ENCODE measurements at places on chromosomes 2 and 18.

- H3K4me3 ChIP-seq = peak overlapping the region; percentile 28
- peaks cover 64% of the 10 kb centered on the region for H3K4me1 ChIP-seq
- peak overlapping the region; percentile 90 for H3K27ac ChIP-seq
- peak; percentile 94 for DNase-seq
- H3K36me3 ChIP-seq = peaks cover 10% of the 10 kb centered on the region
- no peaks in the 10 kb centered on the region for H3K27me3 ChIP-seq
These were observed 49.9 kb upstream of the EML6 start for GRCh38 chr2:54673501-54673998.

DNA sequence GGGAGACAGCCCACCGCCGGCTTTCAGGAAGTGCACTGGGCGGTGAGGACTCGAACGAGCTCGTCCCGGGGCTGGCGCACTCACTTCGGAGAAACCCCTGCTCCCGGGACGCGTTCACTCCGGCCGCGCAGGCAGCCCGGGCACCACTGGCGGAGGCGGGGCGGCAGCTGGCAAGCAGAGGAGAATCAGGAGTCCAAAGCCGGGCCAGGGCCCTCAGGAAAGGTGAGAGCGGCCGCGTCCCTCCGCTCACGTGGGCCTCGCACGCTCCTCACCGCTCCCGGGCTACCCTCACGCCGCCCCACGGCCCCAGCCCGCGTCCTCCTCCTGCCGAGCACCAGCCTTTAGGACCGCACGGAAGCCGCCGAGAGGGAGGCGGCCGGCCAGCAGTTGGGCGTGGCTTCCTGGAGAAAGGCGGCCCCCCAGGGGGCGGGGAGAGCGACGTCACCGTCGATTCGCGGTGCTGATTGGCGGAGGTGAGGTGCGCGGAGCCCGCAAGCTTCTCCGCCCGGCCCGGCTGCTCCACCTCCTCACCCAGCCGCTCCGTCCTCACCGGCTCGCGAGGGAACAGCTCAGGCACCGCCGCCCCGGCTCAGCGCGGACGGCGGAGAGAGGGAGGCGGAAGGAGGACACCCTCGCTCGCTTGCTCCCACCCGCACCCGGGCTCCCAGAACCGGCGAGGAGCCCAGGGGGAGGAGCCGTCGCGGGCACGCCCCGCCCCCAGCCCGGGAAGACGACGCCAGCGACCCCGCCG, at the start of gene ZCCHC2:
ZCCHC2 (plus strand) TSS at position 522 of the 751 bp plus-strand sequence. CDS start 400 bp downstream, outside the sequence.
- H3K36me3 ChIP-seq = no peaks in the 10 kb centered on the region
- no peaks in the 10 kb centered on the region for H3K27me3 ChIP-seq
- peaks cover 29% of the 10 kb centered on the region for H3K4me1 ChIP-seq
- peak within 1 kb of the TSS; percentile 87 for H3K4me3 ChIP-seq

GRCh38 chr2:149924028-149924427, 336.5 kb upstream of the MMADHC start:
- no peak for DNase-seq
- no peaks in the 10 kb centered on the region for H3K36me3 ChIP-seq
- H3K4me1 ChIP-seq = no peaks in the 10 kb centered on the region

- no peaks in the 10 kb centered on the region for H3K4me1 ChIP-seq
- no peak for DNase-seq
- H3K36me3 ChIP-seq = no peaks in the 10 kb centered on the region
- H3K27me3 ChIP-seq = no peaks in the 10 kb centered on the region
These were observed 116.2 kb downstream of the EML6 start for GRCh38 chr2:54839461-54840255.

DNA sequence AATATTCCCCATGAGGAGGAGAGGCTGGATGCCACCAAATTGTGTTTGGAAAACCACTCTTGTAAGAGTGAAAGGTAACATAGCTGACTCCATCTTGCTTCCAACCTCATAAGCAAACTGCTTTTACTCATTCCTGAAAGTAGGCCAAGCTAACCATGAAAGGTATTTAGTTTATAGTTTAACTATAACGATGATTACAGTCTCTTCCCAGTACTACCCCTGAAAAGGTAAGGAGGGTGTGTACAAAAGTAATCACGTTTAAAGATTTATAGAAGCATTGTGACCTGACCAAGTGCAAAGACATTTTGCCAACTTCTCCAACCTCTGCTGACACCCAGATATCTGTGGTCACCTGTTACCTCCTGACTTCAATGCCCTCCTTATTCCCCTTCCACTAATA, 122.6 kb downstream of the CD8B2 start:
- DNase-seq = no peak
- H3K4me1 ChIP-seq = no peaks in the 10 kb centered on the region
- H3K27me3 ChIP-seq = peaks cover 4% of the 10 kb centered on the region
- H3K27ac ChIP-seq = no peak overlapping the region
- no peaks in the 10 kb centered on the region for H3K36me3 ChIP-seq

DNA sequence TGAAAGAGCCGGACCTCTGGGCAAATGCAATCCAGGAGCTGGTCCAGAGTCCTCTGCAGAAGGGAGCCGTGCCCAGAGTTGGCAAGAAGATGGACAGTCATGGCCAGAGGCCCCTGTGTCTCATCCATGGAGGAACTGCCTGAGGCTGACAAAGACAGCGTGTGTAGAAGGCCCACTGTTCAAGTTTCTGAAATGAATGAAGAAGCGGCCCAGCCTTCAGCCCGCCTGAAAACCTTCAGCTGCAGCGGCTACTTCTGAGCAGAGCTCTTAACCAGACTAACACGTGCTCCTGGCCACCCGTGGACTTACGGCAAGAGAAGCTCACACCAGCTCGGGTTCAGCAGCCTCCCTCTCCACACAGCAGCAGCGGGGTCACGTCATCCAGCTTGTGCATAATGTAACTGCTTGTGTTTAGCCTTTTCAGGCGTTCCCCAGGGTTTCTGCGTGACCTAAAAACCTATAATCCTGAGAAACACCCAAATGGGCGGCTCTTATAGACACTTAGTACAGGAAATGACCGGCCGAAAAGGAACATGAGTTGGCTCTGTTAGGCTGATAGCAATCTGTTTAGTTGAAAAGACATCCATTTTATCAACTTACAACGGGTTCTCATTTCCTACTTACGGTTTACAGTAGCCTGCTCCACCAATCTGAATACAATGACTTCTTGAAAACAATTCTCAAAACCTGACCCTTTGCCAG, at the start of gene FAM124B:
FAM124B (minus strand) TSS at position 467 of the 702 bp plus-strand sequence; CDS start at position 128, 339 bp downstream.
- DNase-seq = no peak
- no peaks in the 10 kb centered on the region for H3K36me3 ChIP-seq
- no peaks in the 10 kb centered on the region for H3K27me3 ChIP-seq
- peak within 1 kb of the TSS; percentile 40 for H3K4me3 ChIP-seq
- H3K4me1 ChIP-seq = no peaks in the 10 kb centered on the region
- H3K27ac ChIP-seq = peak within 1 kb of the TSS; percentile 60

- no peak for DNase-seq
- no peaks in the 10 kb centered on the region for H3K27me3 ChIP-seq
- no peak overlapping the region for H3K27ac ChIP-seq
- no peaks in the 10 kb centered on the region for H3K4me1 ChIP-seq
These were observed 824.9 kb upstream of the CRIM1 start for GRCh38 chr2:35530615-35531135.

DNA sequence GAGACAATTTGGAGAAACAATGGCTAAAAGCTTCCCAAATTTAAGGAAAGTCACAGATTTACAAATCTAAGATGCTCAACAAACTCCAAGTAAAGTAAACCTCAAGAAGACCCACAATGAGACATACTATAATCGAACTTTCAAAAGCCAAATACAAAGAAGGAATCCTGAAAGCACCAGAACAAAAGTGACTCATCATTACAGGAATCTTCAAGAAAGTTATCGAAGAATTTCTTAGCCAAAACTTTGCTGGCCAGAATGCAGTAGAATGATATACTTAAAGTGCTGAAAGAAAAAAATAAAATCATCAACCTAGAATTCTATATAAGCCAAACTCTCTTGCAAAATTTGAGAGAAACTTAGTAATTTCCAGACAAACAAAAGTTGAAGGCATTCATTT, 106.5 kb upstream of the TMEM200C start:
- H3K4me1 ChIP-seq = no peaks in the 10 kb centered on the region
- no peak for DNase-seq
- no peaks in the 10 kb centered on the region for H3K27me3 ChIP-seq
- no peak overlapping the region for H3K27ac ChIP-seq
- no peak overlapping the region for H3K4me3 ChIP-seq

- DNase-seq = no peak
- H3K27ac ChIP-seq = no peak overlapping the region
- peaks cover 18% of the 10 kb centered on the region for H3K36me3 ChIP-seq
- no peaks in the 10 kb centered on the region for H3K27me3 ChIP-seq
These were observed 52.3 kb downstream of the DIS3L2 start for GRCh38 chr2:232013701-232014353.

- H3K36me3 ChIP-seq = no peaks in the 10 kb centered on the region
- no peaks in the 10 kb centered on the region for H3K4me1 ChIP-seq
- no peak overlapping the region for H3K27ac ChIP-seq
- H3K4me3 ChIP-seq = no peak overlapping the region
- DNase-seq = no peak
These were observed 536.5 kb upstream of the CRIM1 start for GRCh38 chr2:35819033-35819432.

Measured in suprapubic skin (tissue), 4 donors.